Caki2 (cell line): ENCODE measurements at places on chromosomes 4 and X. TPM values are rescaled to one million over a fixed set of nuclear protein-coding genes. Genes with fewer than 3 reads are reported as not detected.

SUPT20HL1 gene
- not detected in 2 replicates for total RNA-seq

ZNF711 gene
- total RNA-seq: not detected in 2 replicates

FGFR3 gene
- 8.6 and 9.6 TPM in 2 replicates for total RNA-seq

ZBTB33 gene
- 3.4 and 5.0 TPM in 2 replicates for total RNA-seq

TASL gene
- not detected in 2 replicates for total RNA-seq

SERTM2 gene
- total RNA-seq: not detected in 2 replicates

SHISA3 gene
- not detected in 2 replicates for total RNA-seq

PHF8 gene
- total RNA-seq: 2.3 and 4.6 TPM in 2 replicates

STBD1 gene
- 1.2 and 1.5 TPM in 2 replicates for total RNA-seq

RAB40AL gene
- total RNA-seq: not detected in 2 replicates

ZXDA gene
- total RNA-seq: 2.3 and 2.8 TPM in 2 replicates

OTUD6A gene
- total RNA-seq: not detected in 2 replicates

ATP1B4 gene
- not detected in 2 replicates for total RNA-seq

LDB2 gene
- total RNA-seq: not detected in 2 replicates

PABPC1L2B gene
- not detected in 2 replicates for total RNA-seq

GAB1 gene
- total RNA-seq: 1.3 and 17.5 TPM in 2 replicates

CABS1 gene
- total RNA-seq: not detected in 2 replicates

ADH1A gene
- not detected in 2 replicates for total RNA-seq
